Neural progenitor cell (in vitro differentiated cells): ENCODE measurements at places on chromosomes 1 and 21. TPM values are rescaled to one million over a fixed set of nuclear protein-coding genes. Genes with fewer than 3 reads are reported as not detected.

KCNA3 gene
- 0.62 and 0.69 TPM in 2 replicates for total RNA-seq

GJA5 gene
- 0.11 and 0.12 TPM in 2 replicates for total RNA-seq

LCE1C gene
- not detected in 2 replicates for total RNA-seq

PKLR gene
- total RNA-seq: 0.53 and 0.54 TPM in 2 replicates

OR2L3 gene
- total RNA-seq: not detected in 2 replicates

ANGPTL1 gene
- total RNA-seq: not detected in 2 replicates

CYP4A22 gene
- not detected in 2 replicates for total RNA-seq

KLHDC7A gene
- total RNA-seq: 0.53 TPM in 1 of 2 replicates, not detected in the other

KRTAP21-2 gene
- total RNA-seq: not detected in 2 replicates

ATP1A2 gene
- total RNA-seq: 88.6 and 154 TPM in 2 replicates

- no peak for DNase-seq
These were observed 125.3 kb downstream of the RPS6KC1 start for GRCh38 chr1:213176341-213176740.

GRCh38 chr1:145955436-145955835 lies 2.4 kb downstream of the LIX1L start:
- no peak for DNase-seq

GRCh38 chr21:38319781-38320180 lies 63.0 kb downstream of the KCNJ15 start:
- DNase-seq: no peak

- DNase-seq: no peak
These were observed 9.2 kb downstream of the UAP1 start for GRCh38 chr1:162570718-162571117.

DNA sequence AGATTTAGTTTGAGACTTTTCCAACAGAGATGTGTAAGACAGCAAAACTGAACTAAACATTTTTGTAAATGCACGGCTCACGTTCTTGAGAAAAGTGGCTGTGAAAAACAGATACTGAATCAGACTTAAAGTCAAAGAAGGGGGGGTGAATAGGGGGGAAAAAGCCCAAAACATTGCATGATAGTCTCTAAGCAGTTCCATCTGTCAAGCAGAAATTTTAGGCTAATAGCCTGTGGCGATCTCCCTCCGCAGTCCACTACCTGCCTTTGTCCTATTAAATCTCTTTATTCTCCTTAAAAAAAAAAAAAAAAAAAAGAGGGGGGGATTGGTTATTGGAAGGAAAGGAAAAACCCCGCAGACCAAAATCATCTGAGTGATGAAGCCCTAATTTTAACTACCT lies 217.6 kb upstream of the NFIA start:
- DNase-seq: no peak

GRCh38 chr1:18249631-18250030 lies 142.0 kb downstream of the IGSF21 start:
- DNase-seq: no peak

- no peak for DNase-seq
These were observed 19.4 kb downstream of the PANK4 start for GRCh38 chr1:2506901-2507565.

DNA sequence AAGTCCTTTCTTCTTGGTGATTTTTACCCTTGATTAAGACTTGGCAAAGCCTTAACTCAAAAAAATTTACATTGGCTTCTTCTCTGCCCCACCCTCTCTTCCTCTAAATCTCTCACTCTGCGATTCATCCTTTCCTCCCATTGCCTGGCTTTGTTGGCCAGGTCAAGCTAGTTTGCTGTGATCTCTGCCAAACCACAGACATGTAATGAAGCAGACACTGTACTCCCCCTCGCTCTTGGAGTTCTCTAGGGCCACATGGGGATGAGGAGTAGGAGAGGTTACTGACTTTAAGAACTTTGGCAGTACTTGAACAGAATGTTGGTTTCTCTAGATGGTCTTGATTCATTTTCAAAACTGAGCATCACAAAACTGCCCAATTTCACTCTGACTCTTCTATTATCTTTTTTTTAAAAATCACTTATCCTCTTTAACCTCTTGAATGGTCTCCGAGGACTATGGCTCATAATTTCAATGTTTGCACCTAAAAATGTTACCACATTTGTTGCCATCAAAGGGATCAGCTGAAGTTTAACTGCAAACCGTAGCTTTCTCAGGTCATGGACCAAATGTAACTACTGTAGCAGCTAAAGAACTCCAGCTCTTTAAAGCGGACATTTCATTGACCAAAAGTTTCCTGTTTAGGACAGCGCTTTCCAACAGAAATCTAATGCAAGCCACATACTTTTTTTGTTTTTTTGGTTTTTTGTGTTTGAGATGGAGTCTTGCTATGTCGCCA lies 62.7 kb upstream of the IPO9 start:
- no peak for DNase-seq

DNA sequence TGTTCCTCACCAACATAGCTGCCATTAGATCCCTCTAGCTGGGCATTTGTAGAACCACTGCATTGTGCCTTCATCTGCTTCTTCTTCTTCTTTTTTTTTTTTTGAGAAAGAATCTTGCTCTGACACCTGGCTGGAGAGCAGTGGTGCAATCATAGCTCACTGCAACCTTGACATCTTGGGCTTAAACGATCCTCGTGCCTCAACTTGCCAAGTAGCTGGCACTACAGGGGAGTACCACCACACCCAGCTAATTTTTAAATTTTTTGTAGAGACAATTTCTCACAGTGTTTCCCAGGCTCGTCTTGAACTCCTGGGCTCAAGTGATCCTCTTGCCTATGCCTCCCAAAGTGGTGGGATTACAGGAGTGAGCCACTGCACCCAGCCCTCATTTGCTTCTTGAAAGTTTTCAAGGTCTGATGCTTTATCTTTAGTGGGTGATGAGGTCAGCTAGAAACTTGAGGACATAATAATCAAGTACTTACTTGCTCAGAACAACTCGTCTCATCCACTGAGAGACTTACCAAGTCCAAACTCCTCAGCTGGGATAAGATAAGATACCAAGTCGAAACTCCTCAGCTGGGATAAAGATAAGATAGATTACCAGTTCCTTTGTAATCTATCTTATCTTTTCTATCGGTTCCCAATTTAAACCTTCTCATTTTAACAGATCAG lies 71.5 kb downstream of the MACF1 start:
- no peak for DNase-seq

DNA sequence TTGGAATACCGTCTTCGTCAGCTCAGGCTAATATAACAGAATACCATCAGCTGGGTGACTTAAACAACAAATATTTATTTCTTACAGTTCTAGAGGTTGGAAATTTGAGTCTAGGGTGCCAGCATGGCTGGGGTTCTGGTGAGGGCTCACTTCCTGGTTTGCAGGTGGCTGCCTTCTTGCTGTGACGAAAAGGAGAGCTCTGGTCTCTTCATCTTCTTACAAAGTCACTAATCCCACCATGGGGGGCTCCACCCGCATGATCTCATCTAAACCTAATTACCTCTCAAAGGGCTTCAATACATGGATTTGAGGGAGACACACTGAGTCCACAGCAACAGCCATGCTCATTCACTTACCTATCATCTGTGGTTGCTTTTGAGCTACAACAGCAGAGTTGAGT lies 78.3 kb downstream of the PSMG1 start:
- peak; percentile 67 for DNase-seq

DNA sequence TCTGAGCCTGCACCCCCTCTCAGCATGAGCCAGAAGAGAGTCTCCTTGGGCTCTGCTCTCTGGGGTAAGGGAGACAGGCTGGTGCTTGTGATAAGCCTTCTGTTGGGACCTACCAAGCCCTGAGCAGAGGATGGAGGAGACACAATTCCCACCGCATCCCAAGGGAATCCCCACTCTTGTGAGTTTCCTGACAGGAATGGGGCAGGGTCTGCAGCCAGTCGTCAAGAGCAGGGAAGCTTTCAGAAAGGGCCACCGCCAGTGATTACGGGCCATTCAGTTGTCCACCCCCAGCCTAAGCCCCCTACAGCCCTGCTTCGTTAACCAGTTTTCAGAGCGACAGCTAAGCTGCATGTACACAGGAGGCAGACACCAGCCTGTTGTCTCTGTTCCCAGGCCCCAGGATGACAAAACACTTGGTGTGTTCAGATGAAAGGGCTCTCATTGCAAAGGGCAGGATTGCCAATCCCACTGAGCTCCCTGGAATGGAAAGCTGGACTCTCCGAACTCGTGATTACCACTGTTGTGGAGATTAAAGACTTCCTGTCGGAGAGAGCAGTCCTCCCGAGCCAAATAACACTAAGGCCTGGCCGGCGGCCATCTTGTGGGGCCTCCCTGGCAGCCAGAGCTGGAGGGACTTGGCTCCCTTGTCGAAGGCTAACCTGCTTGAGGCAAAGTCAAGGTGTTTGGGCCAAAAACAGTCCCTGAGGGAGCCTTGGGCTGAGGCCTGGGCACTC lies 37.4 kb upstream of the SLC30A1 start:
- no peak for DNase-seq

DNA sequence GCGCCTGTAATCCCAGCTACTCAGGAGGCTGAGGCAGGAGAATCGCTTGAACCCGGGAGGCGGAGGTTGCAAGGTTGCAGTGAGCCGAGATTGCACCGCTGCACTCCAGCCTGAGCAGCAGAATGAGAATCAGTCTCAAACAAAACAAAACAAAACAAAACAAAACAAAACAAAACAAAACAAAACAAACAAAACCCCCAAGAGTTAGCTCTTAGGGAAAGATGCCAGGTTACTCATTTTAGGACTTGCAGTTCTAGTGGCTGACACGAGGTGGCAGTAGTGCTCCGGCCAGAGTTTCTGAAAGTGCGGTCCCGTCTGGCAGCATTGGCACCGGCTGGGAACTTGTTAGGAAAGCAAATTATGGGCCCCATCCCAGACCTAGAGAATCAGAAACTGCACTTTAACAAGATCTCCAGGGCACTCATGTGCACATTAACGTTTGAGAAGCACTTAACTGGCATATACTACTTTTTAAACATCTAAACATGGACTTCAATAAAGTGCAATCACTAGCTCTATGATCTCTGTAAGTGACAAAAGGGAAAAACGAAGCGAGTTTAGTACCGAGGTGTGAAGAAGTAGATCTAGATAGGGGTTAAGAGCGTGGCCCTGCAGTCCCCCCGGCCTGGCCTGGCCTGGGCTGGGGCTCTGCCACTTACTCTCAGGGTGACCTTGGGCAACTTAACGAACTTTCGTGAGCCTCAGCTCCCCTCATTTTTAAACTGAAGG lies 41.9 kb upstream of the TNFRSF1B start:
- peak; percentile 78 for DNase-seq

GRCh38 chr1:62285440-62285839 lies 33.8 kb downstream of the KANK4 start:
- no peak for DNase-seq

DNA sequence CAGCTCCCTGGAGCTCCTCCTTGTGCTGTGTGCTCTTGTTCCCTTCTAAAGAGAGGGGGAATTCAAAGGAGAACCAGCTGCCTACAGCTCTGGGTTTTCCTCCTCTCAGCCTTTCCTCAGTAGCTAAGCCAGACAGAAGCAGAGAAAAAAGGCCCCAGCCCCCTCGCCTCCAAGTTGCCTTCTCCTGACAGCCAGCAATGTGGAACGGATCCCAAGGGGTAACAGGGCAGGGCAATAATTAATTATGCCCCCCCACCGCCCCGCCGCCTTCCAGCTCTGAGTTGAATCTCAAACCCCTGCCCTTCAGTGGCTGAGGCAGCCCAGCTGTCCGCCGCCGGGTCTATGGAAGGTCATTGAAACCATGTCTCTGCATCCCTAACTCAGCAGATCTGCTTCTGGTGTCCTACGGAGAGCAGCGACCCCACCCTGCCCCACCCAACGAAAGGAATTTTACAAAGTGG lies 69.0 kb upstream of the GOLT1A start:
- DNase-seq: no peak

- no peak for DNase-seq
These were observed 163.8 kb downstream of the SMYD3 start for GRCh38 chr1:246343251-246343650.

GRCh38 chr1:18532390-18533170 lies 51.9 kb downstream of the KLHDC7A start:
- no peak for DNase-seq

DNA sequence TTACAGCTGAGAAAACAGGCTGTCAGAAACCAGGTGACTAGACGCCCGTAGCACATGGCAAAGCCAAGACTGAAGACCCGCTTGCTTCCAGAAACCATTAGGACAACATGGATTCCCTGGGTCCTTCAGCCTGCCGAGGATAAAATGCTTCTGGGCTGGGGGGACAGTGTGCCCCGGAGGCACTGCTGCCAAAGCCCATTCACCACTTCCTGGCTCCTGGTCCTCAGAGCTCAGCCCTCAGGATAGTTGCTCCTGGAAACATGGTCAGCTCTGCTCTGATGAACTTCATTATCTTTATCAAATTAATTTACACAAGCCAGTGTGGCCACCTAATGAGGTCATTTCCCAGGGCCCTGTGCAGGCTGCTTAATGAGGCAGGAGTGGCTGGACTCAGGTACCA lies 41.1 kb upstream of the ACTL8 start:
- no peak for DNase-seq

DNA sequence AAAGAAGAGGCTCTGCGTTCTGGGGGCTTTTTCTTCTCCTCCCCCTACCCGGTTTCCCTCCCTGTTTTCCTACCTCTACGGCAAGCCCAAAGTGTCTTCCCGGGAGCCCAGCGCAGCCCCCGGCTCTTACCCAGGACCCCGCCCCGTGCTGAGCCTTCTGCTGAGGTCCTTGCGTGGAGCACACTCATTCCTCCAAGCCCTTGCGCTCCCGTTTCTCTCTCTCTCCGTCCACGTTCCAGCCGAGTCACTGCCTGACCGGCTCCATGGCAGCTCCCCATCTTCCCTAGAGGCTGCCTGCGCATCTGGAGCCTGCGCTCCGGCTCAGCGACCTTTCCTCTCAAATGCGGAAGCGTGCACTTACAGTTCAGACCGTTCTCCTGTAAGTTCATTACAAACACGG lies 24.9 kb upstream of the PDXK start:
- no peak for DNase-seq

GRCh38 chr1:41504114-41505035 lies 19.9 kb upstream of the EDN2 start:
- DNase-seq: no peak

DNA sequence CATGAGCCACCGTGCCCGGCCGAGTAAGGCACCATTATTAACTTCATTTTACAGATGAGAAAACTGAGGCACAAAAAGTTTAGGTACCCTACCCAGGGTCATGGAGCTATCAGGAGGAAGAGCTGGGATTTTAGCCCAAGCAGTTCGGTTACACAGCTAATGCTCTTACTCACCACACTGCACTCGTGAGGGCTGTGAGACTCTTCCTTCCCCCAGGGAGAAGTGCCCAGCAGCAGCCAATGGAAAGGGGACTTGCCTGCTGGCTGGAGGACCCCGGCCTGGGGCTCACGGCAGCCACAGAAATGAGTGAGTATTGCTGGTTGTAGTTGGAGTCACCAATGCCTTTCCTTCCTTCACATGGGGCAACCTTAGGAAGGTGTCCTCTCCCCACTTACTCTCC lies 5.2 kb upstream of the CSF1 start:
- no peak for DNase-seq
